ENCODE measurements at places on chromosomes 4 and X.
A peak's percentile ranks its signal among the peaks of the same experiment; 100 is the strongest.

DNA sequence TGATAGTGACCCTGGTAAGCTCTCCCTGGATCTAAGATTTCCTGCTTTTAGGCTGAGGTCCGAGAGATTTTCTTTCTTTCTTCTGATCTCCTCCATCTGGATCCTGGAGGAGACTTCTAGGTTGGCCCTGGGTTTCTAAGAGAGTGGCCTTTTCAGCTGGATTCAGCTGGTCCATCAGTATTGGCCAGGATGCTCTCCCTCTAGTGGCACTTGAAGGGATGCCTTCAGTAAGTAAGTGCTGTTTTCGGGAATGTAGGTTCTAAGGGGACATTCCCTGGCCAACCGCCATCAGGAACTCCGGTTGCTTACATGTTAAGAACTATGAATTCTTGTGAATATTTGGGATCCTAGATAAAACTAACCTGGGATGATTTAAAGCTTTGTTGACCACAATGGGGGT is 56.9 kb downstream of the SERTM2 start:
- DNase-seq: peak; percentile 59

GRCh38 chr4:98939892-98940298 is 11.0 kb upstream of the EIF4E start:
- peak; percentile 64 for DNase-seq

- DNase-seq: no peak
Observed at GRCh38 chrX:118464501-118464900, 31.1 kb upstream of the DOCK11 start.

GRCh38 chr4:3375688-3376087 is 66.1 kb upstream of the HGFAC start:
- DNase-seq: no peak

DNA sequence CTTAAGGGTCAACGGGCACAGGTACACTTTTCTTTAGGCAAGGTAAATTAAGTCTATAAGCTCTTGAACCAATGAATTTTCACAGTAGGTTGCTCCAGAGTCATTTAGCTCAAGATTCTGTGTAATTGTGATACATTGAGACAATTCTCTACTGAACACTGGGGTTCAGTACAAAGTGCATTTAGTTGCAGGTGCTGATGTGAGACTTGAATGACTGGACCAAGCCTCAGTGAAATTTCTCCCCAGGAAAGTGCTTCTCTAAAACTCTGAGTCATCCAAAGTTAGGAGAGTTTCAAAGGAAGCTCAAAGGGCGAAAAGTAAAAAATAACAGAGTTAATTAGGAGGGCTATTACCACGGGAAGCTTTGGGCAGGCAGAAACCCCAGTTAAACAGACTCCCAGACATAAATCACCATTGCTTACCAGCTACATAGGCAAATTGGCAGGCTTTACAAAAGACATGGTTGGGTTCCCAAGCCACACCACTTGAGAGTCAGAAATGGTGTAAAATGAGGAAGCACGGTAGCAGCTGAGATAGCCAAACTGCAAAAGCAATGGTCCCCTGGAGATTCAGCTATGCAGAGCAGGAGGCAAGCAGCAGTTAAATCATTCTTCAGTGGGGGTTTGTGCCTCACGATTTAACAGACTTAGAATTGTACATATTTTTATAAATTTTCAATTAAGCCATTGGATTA is 202.6 kb downstream of the PCDH19 start:
- no peak for DNase-seq

DNA sequence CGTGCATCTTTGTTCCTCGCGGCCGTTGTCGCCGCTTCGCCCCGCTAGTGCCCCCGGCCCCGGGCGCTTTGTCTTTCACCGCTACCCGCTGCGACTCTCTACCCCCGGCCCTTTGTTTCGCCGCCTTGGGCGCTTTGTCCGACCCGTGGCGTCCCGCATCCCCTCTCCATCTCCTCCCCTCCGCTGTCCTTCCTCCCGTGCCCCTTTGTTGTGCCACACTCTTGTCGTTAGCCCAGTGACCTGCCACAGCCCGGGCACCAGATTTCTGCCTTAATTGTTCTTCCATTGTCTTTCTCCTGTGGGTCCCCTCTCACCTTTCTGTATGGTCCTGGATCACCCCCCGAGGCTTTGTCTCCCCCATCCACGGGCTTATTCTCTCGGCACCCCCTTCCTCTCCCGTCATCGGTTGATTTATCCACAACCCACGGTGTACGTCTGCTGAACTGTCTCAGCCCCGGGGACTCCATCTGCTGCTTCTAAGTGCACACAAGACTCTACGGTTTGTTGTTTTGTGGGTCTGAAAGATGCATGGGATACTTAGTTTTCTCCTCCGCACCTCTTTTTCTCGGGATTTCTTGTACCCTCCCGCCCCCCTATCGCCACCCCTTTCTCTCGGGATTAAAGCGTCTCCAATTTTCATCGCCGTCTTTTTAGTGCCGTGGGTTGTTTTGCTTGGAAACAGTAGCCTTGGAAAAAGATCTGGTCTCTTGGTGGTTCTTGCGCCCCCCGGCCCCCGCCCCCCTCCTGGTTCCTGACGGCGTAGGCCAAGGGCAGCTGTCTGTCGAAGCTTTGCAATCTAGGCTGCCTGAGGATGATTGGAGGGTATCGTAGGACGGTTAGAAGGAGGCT is 783 bp downstream of the RBPJ start:
- DNase-seq: peak; percentile 81

DNA sequence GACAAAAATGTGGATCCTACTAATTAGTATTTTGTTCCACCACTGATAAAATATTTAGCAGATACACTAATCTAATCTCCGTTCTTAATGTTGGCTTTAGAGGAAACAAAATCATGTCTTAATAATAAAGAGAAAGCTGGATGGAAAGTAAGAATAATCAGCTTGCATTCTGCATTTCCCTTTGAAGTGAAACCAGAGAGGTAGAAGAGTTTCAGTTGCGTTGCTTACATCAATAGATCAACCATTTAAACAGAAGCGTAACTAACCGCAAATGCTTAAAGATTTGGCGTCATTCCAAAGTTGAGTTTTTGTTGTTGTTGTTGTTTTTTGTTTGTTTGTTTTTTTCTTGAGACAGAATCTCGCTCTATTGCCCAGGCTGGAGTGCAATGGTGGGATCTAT is 168.9 kb downstream of the TRIML1 start:
- no peak for DNase-seq

- DNase-seq: no peak
Observed at GRCh38 chrX:118770133-118770760, 42.8 kb downstream of the IL13RA1 start.

GRCh38 chrX:151902813-151903591 is 9.7 kb upstream of the MAGEA4 start:
- DNase-seq: no peak

DNA sequence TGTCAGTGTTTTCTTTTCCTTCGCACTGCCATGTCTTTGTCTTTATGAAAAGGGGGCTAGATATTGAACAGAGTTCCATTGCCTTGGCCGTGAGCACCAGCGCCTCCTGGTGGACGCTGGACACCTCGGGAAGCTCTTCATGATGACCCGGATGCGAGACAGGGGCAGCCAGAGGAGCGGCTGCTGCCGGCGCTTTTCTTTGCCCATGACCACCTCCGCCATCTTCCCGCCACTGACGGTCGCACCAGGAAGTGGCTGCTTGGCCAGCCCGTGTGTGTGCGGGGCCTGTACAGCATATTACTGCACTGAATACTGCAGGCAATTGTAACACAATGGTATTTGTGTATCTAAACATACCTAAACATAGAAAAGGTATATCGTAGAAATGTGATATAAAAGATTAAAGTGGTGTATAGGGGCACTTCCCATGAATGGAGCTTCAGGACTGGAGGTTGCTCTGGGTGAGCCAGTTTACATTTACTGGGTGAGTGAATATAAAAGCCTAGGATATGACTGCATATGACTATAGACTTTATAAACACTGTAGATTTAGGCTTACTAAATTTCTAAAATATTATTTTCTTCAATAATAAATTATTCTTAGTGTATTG is 15.8 kb upstream of the GRIA2 start:
- DNase-seq: peak; percentile 51

DNA sequence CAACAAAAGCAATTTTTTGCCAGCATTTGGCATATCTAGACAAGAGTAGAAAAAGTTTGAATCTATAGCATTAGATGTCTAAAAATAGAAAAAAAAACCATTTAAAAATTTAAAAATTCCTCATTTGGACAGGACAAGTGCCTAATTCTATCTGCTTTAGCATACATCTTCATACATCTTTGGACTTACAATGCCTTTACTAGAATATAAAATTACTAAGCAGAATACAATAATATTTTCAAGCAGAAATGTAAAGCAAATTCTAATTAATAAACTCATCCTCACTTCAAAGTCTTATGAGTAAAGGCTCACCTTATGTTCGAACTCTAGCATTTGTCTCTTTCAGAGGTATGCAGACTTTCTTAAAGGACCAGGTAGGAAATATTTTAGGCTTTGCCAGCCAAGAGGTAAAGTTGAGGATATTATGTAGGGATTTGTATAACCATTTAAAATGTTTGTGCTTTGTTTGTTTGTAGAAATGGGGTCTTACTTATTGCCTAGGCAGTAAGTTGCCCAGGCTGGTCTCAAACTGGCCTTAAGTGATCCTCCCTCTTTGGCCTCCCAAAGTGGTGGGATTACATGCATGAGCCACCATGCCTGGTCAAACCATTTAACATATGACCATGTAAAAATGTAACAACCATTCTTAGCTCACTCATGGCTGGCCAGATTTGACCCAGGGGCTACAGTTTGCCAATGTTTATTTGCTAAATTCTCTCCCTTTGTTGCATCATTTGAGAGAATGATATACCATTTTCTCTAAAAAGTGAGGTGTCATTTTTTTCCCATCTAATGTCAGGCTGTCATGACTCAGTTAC is 29.1 kb downstream of the UGDH start:
- DNase-seq: no peak

DNA sequence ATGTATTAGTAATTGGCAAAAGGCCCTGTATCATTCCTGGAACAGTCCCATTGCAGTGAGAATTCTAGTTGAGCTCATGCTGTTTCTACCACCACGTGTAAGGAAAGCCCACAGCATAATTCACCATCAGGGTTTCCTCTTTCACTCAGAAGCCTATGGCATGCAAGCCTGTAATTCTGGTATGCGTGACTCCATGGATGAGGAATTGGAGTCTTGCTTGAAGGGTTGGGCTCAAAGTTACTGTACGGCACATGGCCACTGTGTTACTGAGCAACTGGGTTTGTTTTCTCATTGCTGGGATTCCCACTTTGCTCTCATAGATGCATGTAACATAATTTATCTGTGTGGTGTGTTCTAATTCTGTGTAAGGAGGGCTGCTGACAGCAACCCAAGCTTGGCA is 132.3 kb upstream of the NR3C2 start:
- no peak for DNase-seq

GRCh38 chrX:9352694-9353411 is 112.0 kb upstream of the TBL1X start:
- no peak for DNase-seq

- peak; percentile 61 for DNase-seq
Observed at GRCh38 chr4:86496094-86497080, 97.7 kb upstream of the PTPN13 start.

- no peak for DNase-seq
Observed at GRCh38 chr4:150212485-150212884, 134.2 kb downstream of the DCLK2 start.

DNA sequence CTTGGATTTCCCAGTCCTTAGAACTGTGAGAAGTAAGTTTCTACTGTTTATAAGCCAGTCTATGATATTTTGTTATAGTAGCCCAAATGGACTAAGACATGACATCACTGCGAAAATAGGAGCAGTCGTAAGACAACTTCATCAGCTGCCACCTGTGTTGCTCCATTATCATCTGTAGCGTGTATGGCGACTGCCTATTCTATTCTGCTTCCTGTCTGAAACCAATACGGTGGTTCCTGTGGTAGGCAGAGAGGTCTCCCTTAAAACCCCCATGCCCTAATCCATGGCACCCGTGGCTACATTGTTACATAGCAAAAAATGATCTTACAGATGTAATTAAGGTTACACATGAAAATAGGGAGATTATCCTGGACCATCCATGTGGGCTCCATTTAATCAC is 105.4 kb upstream of the FAT1 start:
- no peak for DNase-seq

DNA sequence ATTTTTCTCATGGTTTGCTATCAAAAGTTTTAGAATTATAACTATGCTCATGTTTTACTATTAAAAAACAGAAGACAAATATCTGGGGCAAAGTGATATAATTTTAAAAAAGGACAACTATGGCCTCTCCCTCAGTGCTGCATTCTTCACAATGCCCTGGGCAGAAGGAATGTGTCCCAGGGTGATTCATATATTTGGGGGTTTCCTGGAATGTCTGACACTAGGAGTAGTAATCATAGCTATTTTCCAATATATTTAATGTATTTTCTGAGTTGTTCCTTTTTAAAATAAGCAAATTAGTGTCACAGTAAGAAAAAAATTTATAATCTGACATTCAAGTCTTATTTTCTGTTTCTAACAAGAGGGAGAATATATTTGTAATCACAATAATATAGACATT is 281.7 kb downstream of the UNC5C start:
- DNase-seq: no peak

DNA sequence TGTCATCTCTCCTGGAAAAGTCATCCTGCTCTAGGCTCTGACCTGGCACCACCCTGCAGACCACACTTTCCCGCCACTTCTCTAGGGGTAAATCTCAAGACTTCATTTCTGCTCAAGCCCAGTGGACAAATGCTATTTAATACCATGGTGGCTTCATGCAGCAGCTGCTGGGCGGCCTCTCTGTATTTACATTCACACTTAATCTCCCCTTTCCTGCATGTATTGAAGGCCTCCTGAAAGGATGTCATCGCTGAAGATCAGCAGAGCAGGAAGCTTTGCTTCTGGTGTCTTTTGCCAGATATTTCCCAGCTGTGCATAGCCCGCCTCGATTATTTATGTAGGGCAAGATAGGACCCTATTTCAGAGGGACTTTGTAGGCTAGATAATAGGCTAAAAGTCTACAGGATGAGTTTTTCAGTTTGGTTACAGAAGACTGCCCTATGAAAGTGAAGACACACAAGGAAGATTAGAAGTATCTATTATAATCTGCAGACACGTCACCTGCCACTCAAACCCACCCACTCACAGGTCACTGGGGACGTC is 17.2 kb downstream of the PROM1 start:
- no peak for DNase-seq

DNA sequence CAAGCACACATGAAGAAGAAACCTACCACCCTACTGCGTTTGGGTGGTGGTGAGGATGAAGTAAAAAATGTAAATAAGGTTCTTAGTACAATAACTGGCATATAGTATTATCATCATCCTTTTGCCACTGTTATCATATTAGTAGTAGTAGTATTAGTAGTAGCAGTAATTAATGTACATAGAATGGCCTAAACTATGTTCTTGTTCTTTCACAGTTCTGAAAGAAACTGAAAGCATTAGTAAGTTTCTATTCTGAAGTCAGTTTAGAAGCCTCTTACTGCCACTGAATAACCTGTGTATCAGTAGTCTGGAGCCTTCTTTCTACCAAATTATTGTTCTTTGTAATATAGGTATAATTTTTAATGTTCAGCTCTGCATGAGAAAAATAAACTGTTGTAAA is 21.0 kb downstream of the COL4A6 start:
- no peak for DNase-seq
